ENCODE measurements at places on chromosomes 3 and 15.
A peak's percentile ranks its signal among the peaks of the same experiment; 100 is the strongest.

- DNase-seq = no peak
Measured at GRCh38 chr15:26724381-26725150, 48.3 kb downstream of the GABRB3 start.

GRCh38 chr15:32652178-32652577, 10.7 kb downstream of the SCG5 start:
- DNase-seq = no peak

GRCh38 chr3:124876401-124876878, 10.7 kb downstream of the ITGB5 start:
- DNase-seq = no peak

GRCh38 chr3:30954426-30954825, 60.0 kb upstream of the GADL1 start:
- no peak for DNase-seq

GRCh38 chr3:161148832-161149475, 43.8 kb upstream of the B3GALNT1 start:
- DNase-seq = no peak

DNA sequence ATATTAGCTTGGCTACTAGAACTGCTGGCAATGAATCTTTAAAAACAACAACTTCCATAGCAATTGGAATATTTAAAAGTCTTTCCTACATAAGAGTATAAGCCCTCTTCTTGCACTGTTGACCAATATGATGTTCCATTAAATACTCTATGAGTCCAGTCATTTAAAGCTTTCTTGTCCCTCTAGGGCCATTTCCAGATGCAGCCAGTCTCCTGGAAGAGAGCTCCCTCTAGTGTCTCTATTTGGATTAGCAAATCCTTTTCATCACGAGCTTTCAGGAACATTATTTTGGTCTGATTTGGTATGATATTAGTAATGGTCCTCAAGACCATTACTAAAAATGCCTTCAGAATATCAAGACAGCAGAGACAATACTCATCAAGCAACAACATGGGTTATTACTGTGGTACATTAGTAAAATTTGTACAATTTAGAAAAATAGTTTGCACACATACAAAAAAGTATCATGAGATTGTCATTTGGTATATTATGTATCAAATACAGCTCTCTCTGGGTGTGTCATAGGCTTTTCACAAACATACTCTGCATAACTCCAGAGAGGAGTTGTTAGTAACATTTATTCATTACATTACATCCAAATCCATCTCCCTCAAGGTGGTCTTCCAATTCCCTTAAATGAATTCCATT, 101.3 kb downstream of the DPH6 start:
- DNase-seq = no peak

DNA sequence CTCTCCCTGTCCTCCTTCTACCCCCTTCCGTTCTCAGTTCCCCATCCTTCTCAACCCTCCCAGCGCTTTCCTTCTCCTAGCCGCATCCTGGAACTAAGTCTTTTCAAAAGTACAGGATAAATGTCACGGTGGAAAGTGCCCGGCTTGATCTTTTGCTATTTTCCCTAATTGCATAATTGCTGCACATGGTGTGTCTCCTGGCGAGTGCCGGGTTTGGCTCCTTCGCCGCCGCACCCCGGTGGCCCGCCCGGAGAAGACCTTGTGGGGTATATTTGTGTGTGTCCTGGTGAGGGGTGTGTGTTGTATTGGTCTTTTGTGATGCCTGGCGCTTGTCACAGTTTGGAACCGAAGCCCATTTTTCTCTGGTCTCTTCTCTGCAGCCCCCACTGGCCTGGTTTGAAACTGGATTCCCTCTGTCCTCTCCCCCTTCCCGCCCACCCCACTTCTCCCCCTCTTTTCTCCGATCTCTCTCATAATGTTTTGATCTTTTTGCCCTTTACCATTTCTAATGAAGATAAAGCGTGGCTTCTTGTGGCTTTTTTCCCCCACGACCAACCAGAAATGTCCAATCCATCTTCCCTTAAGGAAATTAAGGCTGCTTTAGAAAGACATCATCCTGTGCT, 692 bp downstream of the UBE2E2 start:
- peak; percentile 16 for DNase-seq

- DNase-seq = peak; percentile 83
Measured at GRCh38 chr3:44477312-44478030, at the start of gene ZNF445. Gene ZNF445, minus strand, starts transcription at chr3:44477670. Its CDS starts 22,121 bp downstream, at chr3:44455549.

- no peak for DNase-seq
Measured at GRCh38 chr3:94694894-94695293, 632.0 kb downstream of the NSUN3 start.

DNA sequence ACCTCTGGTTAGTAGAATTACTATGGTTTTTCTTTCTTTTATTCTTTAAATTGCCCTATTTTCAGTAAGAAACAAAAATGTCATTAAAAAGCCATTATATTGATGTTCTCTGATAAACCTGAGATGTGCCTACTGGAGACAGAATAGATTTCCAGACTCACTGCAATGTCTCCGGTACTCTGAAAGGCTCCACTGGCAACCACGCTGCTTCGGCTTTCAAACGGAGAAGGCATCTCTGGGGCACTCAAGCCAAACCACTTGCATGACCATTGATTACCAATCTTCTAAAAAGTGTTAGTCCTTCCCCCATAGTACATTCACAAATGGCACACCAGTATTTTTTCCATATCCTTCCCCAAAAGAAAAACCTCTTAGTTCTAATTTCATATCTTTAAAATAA, 82.6 kb downstream of the CBLB start:
- no peak for DNase-seq
